ENCODE measurements at places on chromosomes 16 and 17. TPM values are rescaled to one million over a fixed set of nuclear protein-coding genes. Genes with fewer than 3 reads are reported as not detected.

ZNF423 gene
- not detected for total RNA-seq

DNA sequence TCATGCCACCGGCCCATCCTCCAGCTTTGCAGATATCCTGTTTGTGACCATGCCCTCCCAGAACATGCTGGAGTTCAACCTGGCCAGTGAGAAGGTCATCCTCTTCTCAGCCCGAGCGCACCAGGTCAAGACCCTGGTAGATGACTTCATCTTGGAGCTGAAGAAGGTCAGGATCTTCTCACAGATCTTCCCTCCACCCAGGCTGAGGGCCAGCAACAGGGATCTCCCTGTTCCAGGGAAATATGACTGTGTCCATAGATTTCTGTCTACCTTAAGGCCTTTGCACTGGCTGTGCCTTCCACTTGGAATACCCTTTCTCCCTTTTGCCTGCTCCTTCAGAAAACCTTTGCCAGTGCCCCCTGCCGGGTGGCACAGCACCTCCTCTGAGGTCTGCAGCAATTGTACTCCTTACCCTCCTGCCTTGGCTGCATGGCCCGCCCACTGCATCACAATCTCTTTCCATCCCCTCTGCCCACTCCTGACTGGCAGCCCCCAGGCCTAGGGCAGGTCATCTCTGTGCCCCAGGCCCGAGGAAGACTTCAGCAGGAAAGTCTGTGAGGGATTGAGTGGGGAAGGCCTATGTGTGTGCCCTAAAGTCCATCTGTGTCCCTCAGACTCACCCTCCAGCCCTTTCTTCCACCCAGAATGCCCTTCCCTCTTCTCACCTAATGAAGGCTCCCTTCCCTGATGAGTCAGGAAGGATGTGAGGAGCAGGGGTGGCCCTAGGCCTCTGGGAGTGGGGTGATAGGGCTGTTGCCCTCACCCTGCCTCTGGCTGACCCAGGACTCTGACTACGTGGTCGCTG is 27.3 kb upstream of the ALKBH5 start:
- DNase-seq: no peak

CTRB2 gene
- not detected for total RNA-seq

- DNase-seq: no peak
Observed at GRCh38 chr16:77469634-77470033, 34.8 kb upstream of the ADAMTS18 start.

ITGAL gene
- total RNA-seq: 322 TPM

DNA sequence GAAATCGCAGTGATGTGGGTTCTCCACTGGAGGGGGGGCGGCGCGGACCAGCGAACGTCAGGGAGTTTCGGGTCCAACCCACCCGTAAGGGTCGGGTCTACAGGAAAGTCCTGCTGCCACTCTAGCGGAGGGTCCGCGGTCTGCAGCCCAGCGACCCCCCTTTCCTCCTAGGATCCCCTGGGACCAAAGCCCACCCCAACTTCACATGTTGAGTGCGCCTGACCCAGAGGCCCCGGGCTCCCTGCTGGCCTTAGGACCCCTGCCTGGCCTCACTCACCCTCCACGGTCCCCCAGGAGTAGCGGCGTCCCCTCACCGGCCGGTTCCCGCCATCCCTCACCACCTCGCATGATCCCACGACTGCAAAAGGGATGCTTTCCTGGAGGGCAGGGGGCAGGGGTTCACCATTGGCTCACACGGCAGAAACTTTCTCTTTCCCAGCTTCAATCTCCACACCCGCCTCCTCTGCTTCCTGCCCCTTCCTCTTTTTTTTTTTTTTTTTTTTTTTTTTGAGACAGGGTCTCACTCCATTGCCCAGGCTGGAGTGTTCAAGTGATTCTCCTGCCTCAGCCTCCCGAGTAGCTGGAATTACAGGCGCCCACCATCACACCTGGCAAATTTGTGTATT is 3.1 kb downstream of the SEPTIN1 start:
- no peak for DNase-seq

AXIN2 gene
- 28.4 TPM for total RNA-seq
